ENCODE measurements at places on chromosomes 5 and 9.

DNA sequence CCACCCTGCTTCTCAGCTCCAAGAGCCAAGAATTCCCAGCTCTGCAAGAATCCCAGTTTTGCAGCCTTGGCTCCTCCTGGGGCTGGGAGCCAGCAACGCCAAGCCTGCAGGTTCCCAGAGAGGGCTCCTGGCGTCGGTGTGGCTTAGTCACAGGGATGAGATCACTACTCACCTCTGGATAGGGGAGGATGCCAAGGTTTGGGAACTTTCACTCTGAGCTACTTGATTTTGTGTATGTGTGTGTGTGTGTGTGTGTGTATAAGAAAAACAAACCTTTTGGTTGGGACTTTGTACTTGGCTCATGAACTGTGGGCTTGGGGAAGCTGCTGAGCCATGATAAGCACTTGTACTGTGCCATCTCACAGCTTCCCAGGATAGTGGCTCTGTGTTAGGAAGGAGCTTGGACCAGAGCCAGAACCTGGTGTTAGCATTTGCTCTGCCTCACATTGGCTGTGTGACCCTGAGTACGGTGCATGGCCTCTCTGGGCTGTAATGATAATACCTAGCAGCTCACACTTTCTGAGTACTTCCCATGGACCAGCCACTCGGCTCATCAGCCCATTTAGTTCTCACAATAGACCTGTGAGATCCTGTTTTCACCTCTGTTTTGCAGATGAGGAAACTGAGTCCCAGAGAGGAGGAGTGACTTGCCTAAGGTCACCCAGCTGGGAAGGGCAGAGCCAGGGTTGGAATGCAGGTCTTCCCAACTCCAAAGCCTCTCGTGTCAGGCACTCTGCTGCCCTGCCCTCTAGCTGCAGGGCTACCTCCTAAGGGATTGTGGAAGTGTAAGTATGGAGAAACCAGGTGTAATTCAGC is 41.4 kb upstream of the DAB2IP start:
- DNase-seq = no peak

DNA sequence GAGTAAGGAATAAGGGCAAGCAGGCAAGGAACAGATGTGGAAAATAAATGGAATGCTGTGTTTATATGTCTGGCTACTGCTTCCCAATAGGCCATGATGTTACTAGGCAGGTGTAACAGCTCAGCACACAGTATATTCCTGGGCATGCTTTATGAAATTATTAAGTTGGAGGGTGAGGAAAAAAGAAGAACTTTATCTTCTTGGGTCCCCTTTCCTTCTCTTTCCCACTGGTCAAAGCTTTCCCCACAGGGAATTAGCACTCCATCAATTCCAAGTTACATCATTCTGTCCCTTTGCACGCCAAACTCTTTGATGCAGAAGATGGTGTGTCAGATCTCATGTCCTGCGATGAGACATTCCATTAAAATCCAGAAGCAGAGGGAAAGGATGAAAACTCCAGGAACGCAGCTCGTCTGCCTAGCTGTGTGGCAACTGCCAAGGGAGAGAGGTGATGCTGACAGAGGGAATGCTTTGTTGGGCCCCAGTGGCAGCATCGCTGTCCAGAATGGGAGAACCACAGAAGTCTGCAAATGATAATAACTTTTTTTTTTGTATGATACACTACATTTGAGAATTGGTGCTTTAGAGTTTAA is 447.3 kb upstream of the ARRDC3 start:
- DNase-seq = no peak

- no peak for DNase-seq
Observed at GRCh38 chr5:107486489-107486888, 184.2 kb downstream of the EFNA5 start.

DNA sequence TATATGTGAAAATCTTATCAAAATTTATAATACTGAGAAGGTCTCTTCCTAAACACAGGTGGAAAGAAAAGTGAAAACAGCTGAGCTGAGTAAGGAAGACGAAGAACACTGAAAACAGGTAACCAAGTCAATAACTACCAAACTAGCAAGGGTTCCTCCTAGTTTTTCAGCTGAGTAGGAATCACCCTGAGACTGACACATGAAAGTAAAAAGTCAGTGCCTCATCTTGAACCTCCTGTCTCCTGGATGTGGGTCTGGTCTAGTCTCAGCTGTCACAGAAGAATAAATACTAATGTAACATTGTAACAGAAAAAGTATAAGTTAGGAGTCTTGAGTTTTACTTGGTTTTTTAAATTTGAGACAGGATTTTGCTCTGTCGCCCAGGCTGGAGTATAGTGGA is 121.0 kb downstream of the MEF2C start:
- no peak for DNase-seq

DNA sequence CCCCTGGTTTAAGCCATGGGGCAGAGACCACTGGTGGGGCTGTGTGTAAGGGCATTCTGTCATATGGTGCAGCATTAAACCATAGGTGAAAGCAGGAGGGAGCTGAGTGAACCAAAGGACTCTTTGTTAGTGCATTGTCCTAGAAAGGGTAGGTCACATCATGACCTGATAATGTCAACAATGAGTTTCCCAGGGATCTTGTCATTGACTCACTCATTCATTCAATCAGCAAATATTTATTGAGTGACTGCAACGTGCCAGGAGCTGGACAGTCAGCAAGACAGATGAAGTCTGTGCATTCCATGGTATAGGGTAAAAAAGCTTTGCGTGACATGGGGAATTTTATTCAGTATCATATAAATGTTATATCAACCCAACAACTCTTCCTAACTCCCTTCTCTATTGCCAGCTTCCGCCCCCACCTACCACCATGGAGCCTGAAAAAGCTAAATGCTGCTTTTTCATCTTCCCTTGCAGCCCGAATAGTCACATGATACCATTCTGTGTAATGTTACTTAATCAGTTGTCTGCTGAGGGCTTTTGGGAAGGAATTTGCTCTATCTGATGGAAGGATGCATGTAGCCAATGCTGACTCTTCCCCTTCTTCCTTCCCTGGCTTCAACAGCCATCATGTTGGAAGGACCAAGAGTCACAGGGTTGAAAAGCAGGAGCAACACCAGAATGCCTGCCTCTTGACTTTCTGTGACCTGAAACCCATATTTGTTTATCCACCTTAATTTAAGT is 11.5 kb upstream of the OTULINL start:
- no peak for DNase-seq
